Muscle of leg (tissue), 16 donors: ENCODE measurements at places on chromosomes 1 and 21. TPM values are rescaled to one million over a fixed set of nuclear protein-coding genes. Genes with fewer than 3 reads are reported as not detected.

The GBP6 gene
- 0.04 TPM for total RNA-seq

DNA sequence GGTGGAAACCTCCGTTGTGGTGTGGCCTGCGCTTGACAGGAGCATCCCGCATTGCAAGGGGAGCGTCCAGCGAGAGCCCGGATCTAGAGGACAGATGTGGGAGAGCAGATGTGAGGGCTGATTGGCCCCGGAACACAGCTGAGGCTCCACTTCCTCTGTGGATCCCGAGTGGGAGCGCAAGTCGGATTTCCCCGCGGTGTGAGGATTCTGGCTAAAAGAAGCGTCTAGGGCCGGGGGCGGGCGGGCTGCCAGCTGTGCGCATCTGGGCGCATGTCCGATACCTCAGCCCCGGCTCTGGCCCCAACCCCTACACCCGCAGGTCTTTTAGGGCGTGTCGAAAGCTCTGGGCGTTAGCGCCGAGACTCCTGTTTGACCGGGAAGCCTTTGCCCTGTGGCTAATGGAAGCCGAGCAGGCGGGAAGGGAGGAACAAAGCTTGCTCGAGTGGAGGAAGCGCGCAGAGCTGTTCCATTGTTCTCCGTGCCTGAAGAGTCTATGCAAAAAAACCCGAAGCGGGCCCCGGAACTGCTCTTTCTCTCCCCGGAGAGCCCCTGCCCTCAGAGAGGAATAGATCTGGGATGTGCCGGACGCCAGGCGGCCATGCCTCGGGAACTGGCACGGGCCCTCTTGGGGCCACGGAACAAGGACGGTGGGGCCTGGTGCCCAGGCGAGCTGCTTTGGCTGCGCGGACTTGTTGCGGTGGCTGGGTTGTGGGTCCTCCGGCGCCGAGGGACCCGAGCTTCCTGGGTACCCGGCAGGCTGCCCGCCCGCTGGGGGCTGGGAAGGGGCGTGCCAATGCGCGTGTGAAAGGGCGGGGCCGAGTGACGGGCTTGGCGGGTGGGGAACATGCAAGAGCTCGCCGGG, 111.1 kb downstream of the NAV1 start:
- peaks cover 73% of the 10 kb centered on the region for H3K4me1 ChIP-seq
- peaks cover 10% of the 10 kb centered on the region for H3K36me3 ChIP-seq
- peaks cover 16% of the 10 kb centered on the region for H3K27me3 ChIP-seq

GRCh38 chr1:209766051-209766450, 10.2 kb downstream of the TRAF3IP3 start:
- H3K36me3 ChIP-seq = no peaks in the 10 kb centered on the region
- peaks cover 13% of the 10 kb centered on the region for H3K4me1 ChIP-seq
- no peaks in the 10 kb centered on the region for H3K27me3 ChIP-seq
- no peak overlapping the region for H3K4me3 ChIP-seq
- no peak for DNase-seq
- H3K27ac ChIP-seq = no peak overlapping the region

The NBPF10 gene
- 1.8 TPM for total RNA-seq

The FHAD1 gene
- 1.7 TPM for total RNA-seq

- H3K27ac ChIP-seq = peak overlapping the region; percentile 83
- no peak overlapping the region for H3K4me3 ChIP-seq
- DNase-seq = no peak
- peaks cover 55% of the 10 kb centered on the region for H3K4me1 ChIP-seq
- H3K36me3 ChIP-seq = no peaks in the 10 kb centered on the region
These were observed 52.3 kb downstream of the RASSF5 start for GRCh38 chr1:206559672-206559995.

- H3K36me3 ChIP-seq = no peaks in the 10 kb centered on the region
- DNase-seq = no peak
- H3K27ac ChIP-seq = no peak overlapping the region
- no peaks in the 10 kb centered on the region for H3K4me1 ChIP-seq
- H3K4me3 ChIP-seq = no peak overlapping the region
These were observed 27.7 kb downstream of the DSCAM start for GRCh38 chr21:40819071-40819900.

DNA sequence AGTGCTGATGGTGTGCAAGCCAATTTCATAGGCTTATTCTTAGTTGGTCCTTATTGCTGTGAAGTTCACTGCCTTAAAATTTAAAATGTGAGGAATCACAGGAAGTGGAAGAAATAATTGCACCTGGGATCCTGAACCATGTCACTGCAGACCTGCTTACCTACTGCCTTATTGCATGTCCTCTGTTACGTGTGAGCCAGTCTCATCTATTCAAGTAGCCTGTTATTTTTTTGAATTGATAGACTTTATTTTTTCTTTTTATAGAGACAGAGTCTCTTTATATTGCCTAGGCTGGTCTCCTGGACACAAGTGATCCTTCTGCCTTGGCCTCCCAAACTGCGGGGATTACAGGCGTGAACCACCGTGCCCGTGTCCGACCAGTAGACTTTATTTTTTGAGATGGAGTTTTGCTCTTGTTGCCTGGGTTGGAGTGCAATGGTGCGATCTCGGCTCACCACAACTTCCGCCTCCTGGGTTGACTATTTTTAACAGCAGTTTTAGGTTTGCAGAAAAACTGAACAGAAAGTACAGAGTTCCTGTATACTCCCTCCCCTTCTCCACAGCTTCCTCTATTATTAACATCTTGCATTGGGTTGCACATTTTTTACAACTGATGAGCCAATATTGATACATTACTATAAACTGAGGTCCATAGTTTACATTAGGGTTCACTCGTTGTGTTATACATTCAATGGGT, 14.0 kb upstream of the DISC1 start:
- no peaks in the 10 kb centered on the region for H3K36me3 ChIP-seq
- H3K4me1 ChIP-seq = peaks cover 4% of the 10 kb centered on the region
- H3K27ac ChIP-seq = no peak overlapping the region
- peak; percentile 56 for DNase-seq

DNA sequence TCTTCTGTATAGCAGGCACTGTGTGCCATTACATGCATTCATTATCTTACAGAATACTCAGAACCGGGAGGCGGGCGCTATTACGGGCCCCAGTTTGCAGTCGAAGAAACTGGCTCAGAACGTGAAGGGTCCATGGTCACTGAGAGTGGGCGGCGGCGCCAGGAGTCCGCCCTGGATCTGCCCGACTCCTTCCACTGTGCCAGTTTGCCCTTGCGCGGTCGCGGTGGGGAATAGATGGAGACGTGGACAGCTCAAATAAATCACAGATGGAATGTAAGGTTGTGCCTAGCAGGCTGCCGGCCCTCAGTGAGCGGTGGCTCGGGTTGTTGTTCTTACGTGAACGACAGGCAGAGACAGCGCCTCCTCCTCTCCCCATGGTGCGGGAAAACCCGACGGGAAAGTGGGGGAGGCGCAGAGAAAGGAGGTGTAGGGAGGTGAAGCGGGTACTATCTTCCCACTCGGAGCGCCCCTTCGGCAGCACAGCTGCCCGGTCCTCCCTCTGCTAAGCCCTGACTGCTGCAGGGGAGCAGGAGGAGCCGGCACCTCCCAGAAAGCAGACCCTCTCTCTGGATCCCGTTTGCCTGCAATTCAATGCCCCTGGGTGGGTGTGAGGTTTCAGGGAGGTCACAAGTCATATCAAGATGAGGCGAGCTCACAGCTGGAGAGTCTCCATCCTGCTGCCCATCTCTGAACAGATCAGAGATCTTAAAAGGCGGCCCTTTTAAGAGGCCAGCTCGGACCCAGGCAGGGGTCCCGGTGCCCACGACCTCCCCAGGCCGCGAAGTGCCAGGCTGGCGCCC, 1.1 kb downstream of the COL9A2 start:
- no peak overlapping the region for H3K27ac ChIP-seq
- H3K27me3 ChIP-seq = peaks cover 54% of the 10 kb centered on the region
- no peaks in the 10 kb centered on the region for H3K36me3 ChIP-seq
- peak; percentile 32 for DNase-seq

GRCh38 chr1:201215531-201216357, 25.1 kb downstream of the IGFN1 start:
- H3K36me3 ChIP-seq = no peaks in the 10 kb centered on the region
- DNase-seq = no peak
- no peak overlapping the region for H3K4me3 ChIP-seq
- no peaks in the 10 kb centered on the region for H3K4me1 ChIP-seq

GRCh38 chr1:203103216-203103615, 17.4 kb upstream of the MYOG start:
- no peaks in the 10 kb centered on the region for H3K27me3 ChIP-seq
- H3K4me3 ChIP-seq = no peak overlapping the region
- no peak overlapping the region for H3K27ac ChIP-seq
- H3K36me3 ChIP-seq = no peaks in the 10 kb centered on the region
- H3K4me1 ChIP-seq = peaks cover 35% of the 10 kb centered on the region

GRCh38 chr1:116365857-116366256, 7.2 kb upstream of the ATP1A1 start:
- no peak overlapping the region for H3K27ac ChIP-seq
- peaks cover 2% of the 10 kb centered on the region for H3K27me3 ChIP-seq
- peaks cover 2% of the 10 kb centered on the region for H3K4me1 ChIP-seq
- no peak for DNase-seq
- H3K4me3 ChIP-seq = no peak overlapping the region

The SV2A gene
- total RNA-seq = 2.7 TPM

The SH2D2A gene
- 0.71 TPM for total RNA-seq

The CR1L gene
- 0.22 TPM for total RNA-seq

- DNase-seq = no peak
- no peak overlapping the region for H3K4me3 ChIP-seq
- H3K36me3 ChIP-seq = no peaks in the 10 kb centered on the region
- no peak overlapping the region for H3K27ac ChIP-seq
- no peaks in the 10 kb centered on the region for H3K4me1 ChIP-seq
These were observed 47.8 kb upstream of the LGALS8 start for GRCh38 chr1:236476019-236476418.

The CTSS gene
- 13.3 TPM for total RNA-seq

DNA sequence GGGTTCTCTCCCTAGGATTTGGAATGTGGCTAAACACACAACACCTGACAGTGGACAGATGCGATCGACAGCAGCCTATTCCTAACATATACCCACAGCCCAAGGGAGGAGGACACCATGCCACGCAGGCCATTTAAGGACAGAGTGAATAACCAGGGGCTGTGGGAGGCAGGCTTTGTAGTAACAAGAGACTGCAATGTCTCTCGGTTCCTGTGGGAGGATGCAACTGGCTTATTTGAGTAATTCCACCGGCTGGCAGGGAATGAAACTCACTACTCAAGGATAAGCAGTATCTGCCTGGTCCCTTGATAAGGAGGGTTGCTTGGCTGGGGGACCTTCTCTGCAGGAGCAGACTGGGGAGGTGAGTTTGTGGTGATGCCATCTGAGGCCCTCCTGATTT, 109.6 kb downstream of the PCP4 start:
- DNase-seq = no peak
- peaks cover 4% of the 10 kb centered on the region for H3K4me1 ChIP-seq
- H3K36me3 ChIP-seq = no peaks in the 10 kb centered on the region
- H3K27ac ChIP-seq = no peak overlapping the region

DNA sequence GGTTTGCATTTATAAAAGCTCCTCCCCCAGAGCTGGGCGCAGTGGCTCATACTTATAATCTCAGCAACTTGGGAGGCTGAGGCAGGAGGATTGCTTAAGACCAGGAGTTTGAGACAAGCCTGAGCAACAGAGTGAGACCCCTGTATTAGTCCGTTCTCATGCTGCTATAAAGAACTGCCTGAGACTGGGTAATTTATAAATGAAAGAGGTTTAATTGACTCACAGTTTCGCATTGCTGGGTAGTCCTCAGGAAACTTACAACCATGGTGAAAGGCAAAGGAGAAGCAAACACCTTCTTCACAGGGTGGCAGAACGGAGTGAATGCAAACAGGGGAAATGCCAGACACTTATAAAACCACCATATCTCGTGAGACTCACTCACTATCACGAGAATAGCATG, 52.5 kb downstream of the ZNF684 start:
- no peaks in the 10 kb centered on the region for H3K36me3 ChIP-seq
- no peaks in the 10 kb centered on the region for H3K4me1 ChIP-seq
- H3K27me3 ChIP-seq = no peaks in the 10 kb centered on the region
- no peak overlapping the region for H3K27ac ChIP-seq

GRCh38 chr1:98700228-98700627, 38.7 kb downstream of the SNX7 start:
- no peak for DNase-seq
- no peaks in the 10 kb centered on the region for H3K27me3 ChIP-seq
- no peaks in the 10 kb centered on the region for H3K4me1 ChIP-seq
- H3K4me3 ChIP-seq = no peak overlapping the region
- H3K36me3 ChIP-seq = peaks cover 3% of the 10 kb centered on the region
- no peak overlapping the region for H3K27ac ChIP-seq

GRCh38 chr21:35206141-35207125, 157.3 kb upstream of the RUNX1 start:
- H3K36me3 ChIP-seq = no peaks in the 10 kb centered on the region
- peaks cover 49% of the 10 kb centered on the region for H3K4me1 ChIP-seq
- DNase-seq = peak; percentile 74
- no peak overlapping the region for H3K4me3 ChIP-seq
- no peaks in the 10 kb centered on the region for H3K27me3 ChIP-seq
- peak overlapping the region; percentile 88 for H3K27ac ChIP-seq

DNA sequence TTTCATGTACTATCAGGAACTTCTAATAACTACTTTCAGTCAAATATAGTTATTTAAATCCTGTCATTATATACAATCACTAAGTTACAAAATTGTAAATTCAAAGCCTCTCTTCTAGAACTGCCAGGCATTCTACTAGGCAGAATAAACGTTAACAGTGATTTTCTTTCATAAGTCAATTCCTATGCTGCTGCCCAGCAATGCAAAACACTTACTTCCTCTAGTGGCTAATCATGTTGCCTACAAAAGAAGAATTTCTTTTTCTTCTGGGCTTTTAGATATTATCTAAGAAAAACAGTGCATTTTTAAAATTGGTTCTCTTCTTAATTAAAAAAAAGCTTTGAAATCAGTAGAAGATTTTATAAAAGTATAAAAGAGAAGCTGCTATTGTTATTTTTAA, 509.8 kb upstream of the ADAMTS5 start:
- no peaks in the 10 kb centered on the region for H3K27me3 ChIP-seq
- DNase-seq = peak; percentile 82
- H3K36me3 ChIP-seq = no peaks in the 10 kb centered on the region
- H3K27ac ChIP-seq = no peak overlapping the region
- no peaks in the 10 kb centered on the region for H3K4me1 ChIP-seq

- DNase-seq = peak; percentile 92
- H3K27me3 ChIP-seq = no peaks in the 10 kb centered on the region
- H3K4me3 ChIP-seq = no peak overlapping the region
- peaks cover 4% of the 10 kb centered on the region for H3K4me1 ChIP-seq
- H3K27ac ChIP-seq = peak overlapping the region; percentile 87
- H3K36me3 ChIP-seq = no peaks in the 10 kb centered on the region
These were observed 26.8 kb downstream of the EGLN1 start for GRCh38 chr1:231395076-231395997.
